Uterus (tissue), 4 donors: ENCODE measurements at places on chromosomes 3 and 15. TPM values are rescaled to one million over a fixed set of nuclear protein-coding genes. Genes with fewer than 3 reads are reported as not detected.

DNA sequence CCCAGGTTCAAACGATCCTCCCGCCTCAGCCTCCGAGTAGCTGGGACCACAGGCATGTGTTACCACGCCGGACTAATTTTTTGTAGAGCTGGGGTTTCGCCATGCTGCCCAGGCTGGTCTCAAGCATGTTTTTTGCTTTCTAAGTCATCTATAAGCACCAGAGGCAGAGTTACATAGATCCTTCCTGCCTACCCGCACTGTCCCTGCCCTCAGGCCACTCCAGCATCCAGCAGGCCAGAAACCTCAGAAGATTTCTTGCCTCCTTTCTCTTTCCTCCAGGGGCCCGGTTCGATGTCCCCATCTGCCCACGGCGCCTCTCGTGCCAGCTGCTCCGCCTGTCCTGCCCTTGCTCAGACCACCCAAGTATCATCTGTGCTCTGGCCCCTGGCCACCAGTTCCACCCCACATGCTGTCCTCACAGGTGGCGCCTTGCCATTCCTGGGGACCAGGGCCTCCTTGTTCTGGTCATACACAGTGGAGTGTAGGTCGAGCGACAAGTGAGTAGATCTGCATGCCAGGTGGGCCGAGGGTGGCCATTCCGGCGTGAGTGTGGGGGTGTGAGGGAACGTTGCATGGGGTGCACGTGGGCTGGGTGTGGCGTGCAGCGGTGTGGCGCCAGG is 27.3 kb downstream of the KLHDC8B start:
- no peak for DNase-seq

- no peak for DNase-seq
Measured at GRCh38 chr15:87707071-87707470, 549.5 kb downstream of the NTRK3 start.

- no peak for DNase-seq
Measured at GRCh38 chr3:69934398-69934797, 65.1 kb upstream of the SAMMSON start.

DNA sequence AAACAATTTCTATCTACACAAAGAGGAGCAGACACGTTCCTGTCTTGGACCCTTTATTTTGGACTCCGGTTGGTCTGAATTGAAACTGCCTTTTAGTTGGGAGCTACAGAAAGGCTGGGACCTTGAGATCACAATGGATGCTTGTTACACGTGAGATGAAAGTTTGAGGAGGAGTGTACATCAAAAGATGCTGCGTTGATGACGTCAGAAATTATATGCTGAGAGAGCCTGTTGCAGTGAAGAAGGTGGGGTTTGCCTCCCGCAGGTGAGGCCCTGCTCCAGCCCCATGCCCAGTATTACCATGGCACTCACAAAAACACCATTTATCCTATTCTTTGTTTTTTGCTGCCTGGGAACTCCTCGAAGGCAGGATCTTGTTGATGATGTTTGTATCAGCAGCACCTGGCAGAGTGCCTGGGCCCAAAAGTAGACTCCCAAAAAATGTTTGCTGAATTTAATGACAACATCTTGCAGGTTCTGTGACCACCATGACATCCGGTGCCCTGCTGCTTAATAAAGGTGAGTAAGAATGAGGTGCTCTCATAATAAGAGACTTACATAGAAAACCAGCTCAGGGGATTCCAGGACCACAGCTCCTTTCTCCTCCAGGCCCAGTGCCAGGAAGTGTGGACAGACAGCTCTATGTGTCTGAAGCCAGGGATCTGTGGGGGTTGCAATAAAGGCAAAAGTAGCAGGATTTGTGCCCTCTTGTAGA is 136.1 kb upstream of the UBE2E1 start:
- no peak for DNase-seq

GRCh38 chr15:64161688-64162477 is 939 bp downstream of the PPIB start:
- no peak for DNase-seq

DNA sequence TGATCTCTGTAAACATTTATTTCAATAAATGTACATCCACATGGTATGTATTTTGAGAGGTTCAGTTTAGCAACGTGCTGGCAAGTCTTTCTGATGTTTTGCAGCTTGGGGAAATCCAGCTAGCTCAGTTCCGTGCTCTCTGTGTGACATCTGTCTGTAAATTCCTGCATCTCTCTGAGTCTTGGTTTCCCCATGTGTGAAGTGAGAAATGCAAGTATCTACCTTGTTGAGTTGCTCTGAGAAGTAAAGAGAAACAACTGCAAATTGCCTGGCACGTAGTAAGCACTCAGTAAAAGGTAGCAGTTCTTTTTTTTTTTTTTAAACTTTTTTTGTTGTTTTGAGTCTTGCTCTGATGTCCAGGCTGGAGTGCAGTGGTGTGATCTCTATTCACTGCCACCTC is 30.2 kb upstream of the MORF4L1 start:
- no peak for DNase-seq

DNA sequence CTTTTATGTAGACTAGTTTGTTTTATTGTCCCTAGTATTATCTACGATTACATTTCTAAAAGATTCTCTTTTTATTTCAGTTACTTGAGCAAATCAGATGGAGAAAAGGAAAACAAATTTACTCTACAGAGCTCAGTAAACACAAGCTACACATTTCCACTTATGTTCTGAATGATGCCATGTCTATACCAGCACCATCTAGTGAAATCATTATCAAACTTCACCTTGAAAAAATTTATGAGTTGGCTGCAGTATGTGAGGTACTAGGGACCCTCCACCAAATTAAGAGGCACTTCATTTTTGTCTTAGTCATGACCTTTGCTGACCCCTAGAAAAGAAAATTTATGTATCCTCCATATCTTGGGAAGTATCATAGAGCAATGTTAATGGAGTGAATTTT is 827.4 kb downstream of the SI start:
- no peak for DNase-seq

DNA sequence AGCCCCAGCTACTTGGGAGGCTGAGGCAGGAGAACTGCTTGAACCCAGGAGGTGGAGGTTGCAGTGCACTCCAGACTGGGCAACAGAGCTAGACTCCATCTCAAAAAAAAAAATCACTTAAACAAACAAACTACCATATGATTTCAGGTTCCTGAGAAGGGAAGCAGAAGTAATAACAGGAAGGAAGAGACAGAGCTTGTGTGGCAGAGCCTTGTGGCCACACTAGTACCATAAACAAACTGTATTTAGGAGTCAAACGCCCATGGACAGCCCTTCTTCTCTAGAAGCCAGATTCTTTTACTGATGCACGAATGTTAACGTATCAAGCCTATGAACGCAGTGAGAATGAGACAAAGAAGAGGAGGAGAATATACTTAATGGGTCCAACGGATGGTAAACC is 12.0 kb downstream of the MTMR10 start:
- DNase-seq, result no peak

DNA sequence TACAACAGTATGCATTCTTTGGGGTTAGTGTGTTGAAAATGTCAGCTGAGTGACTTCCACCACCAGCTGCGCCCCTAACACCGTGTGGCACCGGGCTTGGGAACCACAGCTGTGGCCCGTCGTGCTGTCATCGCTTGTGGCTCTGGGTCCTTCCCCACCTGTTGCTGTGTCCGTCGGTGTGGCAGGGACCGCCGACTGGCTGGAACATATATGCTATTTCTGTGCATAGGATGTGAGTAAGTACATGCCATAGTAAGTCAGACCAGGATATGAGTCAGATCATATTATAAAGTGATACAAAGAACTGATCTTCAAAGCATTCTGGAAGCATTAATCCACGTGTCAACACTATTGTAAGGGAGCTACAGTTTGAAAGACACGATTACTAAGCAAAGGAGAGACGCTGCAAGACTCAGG is 31.9 kb downstream of the EHD4 start:
- DNase-seq, result no peak

GRCh38 chr3:83438188-83438587 is 1520.6 kb upstream of the CADM2 start:
- DNase-seq, result no peak

GRCh38 chr3:189897406-189897805 is 223.3 kb downstream of the P3H2 start:
- no peak for DNase-seq

GRCh38 chr15:56804938-56805337 is 71.6 kb upstream of the ZNF280D start:
- DNase-seq, result no peak

Gene NGLY1
- 22.4 TPM for total RNA-seq

Gene HYAL1
- total RNA-seq, result 27.6 TPM

Gene UCN2
- total RNA-seq, result not detected

Gene SCG5
- total RNA-seq, result not detected

Gene SPG11
- total RNA-seq, result 34.1 TPM

Gene GJD2
- total RNA-seq, result 0.14 TPM

Gene GOLGA8S
- not detected for total RNA-seq

Gene LMAN1L
- total RNA-seq, result not detected
